ENCODE measurements at places on chromosomes 16 and 17.

DNA sequence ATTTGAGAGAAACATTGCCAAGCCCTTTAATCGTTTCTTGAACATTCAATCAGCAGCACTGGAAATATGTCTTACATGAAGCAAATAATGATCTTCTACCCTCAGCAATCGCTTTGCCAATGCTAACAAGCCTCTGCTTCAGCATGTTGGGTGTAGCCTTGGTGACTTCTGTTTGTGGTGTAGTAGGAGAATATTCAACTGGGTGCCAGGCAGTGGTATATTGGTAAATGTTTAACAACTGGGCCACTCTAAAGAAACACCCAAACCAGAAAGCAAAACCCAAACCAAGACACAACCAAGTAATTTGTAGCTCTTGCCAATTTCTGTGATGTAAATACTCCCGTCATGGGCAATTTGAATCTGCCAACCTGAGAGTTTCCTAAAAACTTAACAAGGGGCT, 9.7 kb downstream of the CDH13 start:
- no peak for DNase-seq

DNA sequence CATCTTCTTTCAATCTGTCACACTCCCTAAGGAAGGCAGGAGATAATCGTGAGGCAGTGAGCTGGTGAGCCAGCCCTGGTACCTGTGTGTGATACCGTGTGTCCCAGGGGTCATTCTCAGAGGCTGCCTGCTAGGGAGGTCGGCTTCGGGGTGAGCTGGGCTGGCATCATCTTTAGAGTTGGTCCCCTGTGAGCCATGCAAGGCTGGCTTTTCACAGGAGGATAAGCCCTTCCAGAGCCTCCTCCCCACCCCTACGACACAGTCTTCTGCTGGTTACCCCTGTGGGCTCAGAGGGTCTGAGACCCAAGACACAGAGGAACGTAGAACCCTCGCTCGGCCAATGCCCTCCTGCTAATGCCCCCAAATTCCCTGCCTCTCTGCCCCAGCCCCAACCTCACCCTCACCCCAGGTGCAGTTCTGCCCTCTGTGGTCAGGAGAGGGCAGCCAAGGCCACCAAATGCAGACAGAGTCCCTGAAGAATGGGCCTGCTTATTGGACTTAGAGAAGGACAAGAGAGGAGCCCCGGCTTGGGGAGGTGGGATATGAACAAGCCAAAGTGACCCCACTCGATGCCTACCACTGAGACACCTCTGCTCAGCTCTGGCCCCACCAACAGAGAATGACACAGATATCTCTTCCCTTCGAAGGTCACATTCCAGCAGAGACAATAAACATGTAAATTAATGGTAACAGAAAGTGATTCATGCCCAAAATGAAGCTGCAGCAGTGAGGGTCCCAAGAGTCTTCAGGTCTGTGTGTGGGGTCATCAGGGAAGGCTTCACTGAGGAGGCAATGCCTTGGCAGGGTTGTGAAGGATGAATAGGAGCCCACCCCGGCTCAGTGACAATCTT, 80.8 kb upstream of the CCL1 start:
- no peak for DNase-seq

DNA sequence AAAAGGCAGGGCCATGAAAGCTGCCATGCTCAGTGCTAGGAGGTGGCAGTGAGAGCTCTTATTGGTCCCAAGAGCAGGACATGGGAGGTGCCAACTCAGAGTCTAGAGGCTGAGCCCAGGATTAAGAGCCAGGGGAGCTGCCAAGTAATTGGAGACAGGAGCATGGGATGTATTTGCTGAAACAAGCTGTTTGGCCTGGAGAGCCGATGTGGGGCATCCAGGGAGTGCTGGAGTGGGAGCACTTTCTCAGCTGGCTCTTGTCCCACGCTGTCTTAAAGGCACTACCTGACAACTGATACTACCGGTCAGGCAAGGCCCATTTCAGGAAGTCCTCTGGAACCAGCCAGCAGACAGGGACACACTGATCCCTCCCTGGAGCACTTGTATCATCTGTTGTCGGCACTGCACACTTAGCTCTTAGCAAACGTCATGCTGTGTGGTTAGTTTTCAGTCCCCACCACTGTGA, 19.3 kb downstream of the ANKFN1 start:
- no peak for DNase-seq

DNA sequence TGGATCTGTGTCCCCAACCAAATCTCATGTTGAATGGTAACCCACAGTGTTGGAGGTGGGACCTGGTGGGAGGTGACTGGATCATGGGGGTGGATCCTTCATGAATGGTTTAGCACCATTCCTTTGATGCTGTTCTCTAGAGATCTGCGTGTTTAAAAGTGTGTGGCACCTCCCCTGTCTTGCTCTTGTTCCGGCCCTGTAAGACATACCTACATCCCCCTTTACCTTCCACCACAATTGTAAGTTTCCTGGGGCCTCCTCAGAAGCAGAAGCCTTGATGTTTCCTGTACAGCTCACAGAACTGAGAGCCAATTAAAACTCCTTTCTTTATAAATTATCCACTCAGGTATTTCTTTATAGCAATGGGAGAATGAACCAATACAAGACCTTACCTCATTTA, 257.7 kb downstream of the XYLT1 start:
- no peak for DNase-seq

DNA sequence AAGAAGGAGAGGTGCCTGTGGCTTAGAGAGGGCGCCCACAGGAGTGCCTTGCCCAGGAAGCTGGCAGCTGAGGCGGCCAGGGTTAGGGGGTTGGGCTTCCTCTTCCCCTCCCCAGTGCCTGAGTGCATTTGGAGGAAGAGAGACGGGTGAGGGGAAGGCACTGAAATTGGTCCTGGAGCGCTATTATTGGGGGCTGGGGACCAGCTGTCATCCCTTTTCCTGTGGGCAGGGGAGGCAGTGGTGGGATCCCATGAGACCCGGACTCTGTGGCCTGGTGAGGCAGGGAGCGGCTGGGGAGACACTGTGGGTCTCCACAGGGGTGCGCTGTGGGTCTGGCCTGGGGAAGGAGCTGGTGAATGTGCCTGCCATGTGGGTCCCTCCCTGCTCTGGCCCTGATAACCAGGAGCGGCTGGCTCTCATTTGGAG, 259.7 kb downstream of the SEC14L1 start:
- no peak for DNase-seq

DNA sequence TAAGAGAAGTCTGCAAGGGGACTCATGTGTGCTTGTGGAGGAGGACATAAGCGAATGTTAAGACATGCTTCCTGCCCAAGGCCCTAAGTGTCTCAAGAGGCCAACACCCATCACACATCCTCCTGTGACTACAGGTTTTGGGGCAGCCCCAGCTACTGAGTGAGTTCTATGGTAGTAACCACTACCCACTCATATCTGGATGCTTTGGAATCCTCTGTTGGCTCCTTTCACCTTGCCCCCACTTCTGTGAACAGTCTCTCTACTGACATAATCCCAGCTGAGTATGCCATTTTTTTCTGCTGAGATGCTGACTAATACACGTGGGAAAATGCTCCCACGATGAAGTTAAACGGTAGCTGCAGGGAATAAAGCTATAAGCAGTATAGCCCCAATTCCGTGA, 153.5 kb downstream of the VPS53 start:
- DNase-seq, result no peak

- no peak for DNase-seq
These were observed 7.5 kb downstream of the TK1 start for GRCh38 chr17:78179372-78179771.

DNA sequence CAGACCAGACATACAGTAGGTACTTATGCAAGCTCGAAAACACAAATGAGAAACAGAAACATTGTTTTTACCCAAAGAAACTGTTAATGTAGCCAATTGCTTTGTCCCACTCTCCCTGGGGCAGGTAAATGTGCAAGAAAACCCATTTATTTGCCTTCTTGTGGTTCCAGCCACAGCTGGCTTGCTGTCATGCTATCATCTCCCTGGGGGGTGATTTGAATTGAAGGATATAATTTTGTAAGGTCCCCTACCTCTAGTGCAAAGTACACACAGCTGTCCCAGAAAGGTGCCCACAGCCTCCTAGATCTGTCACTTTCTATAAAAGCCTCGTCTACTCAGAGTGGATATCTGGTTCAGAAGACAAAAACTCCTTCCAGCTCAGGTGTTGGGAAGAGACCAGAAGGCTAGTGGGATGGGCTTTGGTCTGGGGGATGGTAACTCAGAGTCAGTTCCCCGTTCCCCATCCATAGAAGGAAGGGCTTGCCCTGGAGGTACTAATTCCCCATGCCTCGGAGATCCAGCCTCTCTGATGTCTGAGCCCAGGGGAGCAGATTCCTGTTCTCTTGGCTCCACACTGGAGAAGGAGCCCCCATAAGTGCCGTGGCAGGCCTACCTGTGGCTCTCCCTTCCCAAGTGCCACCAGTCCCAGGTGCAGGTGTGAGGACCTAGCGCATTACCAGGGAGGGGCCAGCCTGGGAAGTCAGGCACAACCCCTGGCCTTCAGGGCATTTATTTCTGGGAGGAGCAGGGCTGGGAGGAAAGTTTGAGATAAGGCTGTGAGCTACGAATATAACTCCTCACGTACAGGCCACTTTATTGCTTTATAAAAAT, 2.4 kb upstream of the PRR15L start:
- no peak for DNase-seq

- no peak for DNase-seq
These were observed 32.8 kb downstream of the HIC1 start for GRCh38 chr17:2087597-2088211.

- no peak for DNase-seq
These were observed 74.6 kb downstream of the CMC2 start for GRCh38 chr16:80931801-80932707.

DNA sequence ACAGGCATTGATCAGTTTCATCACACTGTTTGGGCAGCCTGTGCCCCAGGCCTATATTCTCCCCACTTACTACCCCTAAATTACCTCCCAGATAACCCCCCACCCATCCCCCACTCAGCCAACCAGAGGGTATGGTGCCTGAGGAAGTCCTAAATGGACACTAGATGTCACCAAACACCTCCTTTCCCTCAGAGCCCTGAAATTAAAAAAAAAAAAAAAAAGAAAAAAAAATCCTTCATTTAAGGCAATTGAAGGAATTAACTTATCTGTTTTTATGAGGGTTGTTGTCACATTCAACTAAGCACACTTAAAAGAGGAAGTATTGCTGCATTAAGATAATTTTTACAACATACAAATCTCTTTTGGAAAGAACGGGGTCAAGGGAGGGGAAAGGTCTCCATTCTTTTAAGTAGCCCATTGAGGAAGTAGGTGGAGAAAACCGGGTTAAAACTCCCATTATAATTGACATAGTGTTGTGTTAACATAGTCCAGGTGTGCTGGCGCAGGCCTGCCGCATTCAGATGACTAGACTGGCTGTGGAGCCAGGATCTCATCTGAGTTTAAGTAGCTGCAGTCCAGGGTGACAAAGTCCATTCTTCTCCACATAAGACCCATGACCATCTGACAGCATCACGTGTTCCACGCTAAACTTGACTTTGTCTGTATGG, 46.3 kb downstream of the SNX11 start:
- no peak for DNase-seq

DNA sequence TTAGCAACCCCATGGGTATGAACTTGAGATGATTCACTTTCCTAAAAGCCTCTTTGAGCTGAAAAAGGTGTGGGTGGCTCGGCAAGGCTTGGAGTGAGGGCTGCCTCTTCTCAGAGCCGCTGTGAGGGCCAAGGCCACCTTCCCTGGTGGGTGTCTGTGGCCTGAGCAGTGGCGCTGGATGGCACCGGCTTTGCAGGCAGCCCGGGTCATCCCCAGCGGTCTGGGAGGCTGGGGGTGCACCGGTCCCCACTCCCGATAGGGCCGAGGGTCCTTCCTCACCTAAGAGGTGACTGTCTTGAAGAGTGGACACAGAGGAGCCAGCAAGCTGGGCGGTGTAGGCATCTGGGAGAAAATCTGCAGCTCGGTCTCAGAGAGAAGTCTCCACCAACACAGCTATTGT, 79.2 kb upstream of the RBL2 start:
- DNase-seq, result no peak

DNA sequence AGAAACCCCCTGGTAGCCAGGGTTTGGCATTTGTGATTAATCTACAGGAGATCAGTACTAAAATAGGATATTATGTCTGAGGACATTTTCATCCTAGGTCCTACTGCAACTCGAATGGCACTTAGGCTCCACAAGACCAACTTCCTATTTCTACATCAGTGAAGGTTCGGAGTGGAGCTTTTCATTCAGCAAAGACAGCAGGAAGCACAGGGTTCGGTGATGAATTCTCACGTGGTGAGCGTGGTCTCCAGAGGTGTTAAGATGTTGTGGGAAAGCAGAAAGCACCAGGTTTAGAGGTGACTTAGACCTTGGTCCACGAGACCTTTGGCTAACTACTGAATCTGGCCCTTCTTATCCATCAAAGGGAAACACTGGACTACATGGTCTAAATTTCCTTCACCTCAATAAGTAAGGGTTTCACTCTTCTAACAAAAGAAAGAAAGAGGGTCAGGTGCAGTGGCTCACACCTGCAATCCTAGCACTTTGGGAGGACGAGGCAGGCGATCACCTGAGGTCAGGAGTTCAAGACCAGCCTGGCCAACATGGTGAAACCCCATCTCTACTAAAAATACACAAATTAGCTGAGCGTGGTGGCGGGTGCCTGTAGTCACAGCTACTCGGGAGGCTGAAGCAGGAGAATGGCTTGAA, 13.9 kb upstream of the HELZ start:
- DNase-seq, result no peak

GRCh38 chr17:49361129-49361901, 735 bp downstream of the ZNF652 start:
- no peak for DNase-seq

GRCh38 chr16:56111100-56111499, 80.2 kb upstream of the GNAO1 start:
- DNase-seq, result no peak

DNA sequence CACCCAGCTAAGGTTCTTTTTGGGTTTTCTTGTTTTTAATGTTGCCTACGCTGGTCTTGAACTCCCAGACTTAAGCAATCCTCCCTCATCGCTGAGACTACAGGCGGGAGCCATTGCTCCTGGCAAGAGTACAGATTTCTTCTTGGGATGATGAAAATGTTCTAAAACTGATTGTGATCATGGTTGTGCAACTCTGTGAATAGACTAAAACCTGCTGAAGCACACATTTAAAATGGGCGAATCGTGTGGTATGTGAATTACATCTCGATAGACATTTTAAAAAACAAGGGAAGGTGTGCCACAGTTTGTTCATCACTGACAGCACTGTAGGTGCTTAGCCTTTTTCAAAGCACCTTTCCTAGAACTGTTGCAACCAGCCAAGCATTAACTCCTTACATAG, 48.8 kb upstream of the CDH3 start:
- DNase-seq, result no peak

GRCh38 chr17:66422186-66422585, 119.8 kb downstream of the PRKCA start:
- no peak for DNase-seq

DNA sequence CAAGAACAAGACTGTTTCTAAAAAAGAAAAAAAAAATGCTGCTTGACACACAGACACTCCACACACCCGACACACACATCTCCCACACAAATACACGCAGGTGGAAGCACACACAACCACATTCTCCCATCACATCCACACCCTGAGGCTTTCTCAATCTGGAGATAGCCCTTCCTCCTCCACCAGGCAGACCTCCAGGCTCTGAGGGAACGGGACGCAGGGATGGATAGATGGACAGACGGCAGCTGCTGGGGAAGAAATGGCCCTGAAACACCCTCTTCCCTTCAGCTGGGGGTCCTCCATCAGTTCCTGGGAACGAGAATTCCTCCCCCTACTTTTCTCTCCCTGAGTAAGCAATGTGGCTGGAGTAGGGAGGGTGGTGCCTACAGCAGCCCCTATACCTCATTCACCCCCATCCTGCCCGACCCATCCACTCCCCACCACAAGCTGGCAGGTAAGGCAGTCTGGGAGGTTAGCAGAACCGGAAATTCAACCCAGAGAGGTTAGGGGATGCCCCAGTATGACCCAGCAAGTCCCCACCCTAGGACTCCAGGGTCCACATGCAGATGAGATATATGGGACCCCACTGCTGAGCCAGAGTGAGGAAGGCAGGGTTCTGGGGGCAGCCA, 4.1 kb upstream of the LITAFD start:
- DNase-seq, result no peak

All from NCI-H1048 (cell line).